ENCODE measurements at places on chromosomes 5 and 9.

GRCh38 chr9:33167972-33168461, 881 bp upstream of the B4GALT1 start:
- no peak for DNase-seq

DNA sequence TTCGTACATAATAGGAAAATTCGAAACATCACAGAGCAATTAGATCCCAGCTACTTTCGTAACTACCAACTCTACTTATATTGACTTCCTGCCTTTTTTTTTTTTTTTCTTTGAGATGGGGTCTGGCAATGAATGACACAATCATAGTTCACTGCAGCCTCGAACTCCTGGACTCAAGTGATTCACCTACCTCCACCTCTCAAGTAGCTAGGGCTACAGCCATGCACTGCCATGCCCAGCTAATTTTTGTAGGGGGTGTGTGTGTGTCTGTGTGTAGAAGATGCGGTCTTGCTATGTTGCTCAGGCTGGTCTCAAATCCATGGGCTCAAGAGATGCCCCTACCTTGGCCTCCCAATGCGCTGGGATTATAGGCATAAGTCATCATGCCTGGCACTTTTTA, 5.8 kb upstream of the PAIP2 start:
- DNase-seq: no peak

- DNase-seq: no peak
Measured at GRCh38 chr5:166436872-166437271, 1854.6 kb upstream of the WWC1 start.

DNA sequence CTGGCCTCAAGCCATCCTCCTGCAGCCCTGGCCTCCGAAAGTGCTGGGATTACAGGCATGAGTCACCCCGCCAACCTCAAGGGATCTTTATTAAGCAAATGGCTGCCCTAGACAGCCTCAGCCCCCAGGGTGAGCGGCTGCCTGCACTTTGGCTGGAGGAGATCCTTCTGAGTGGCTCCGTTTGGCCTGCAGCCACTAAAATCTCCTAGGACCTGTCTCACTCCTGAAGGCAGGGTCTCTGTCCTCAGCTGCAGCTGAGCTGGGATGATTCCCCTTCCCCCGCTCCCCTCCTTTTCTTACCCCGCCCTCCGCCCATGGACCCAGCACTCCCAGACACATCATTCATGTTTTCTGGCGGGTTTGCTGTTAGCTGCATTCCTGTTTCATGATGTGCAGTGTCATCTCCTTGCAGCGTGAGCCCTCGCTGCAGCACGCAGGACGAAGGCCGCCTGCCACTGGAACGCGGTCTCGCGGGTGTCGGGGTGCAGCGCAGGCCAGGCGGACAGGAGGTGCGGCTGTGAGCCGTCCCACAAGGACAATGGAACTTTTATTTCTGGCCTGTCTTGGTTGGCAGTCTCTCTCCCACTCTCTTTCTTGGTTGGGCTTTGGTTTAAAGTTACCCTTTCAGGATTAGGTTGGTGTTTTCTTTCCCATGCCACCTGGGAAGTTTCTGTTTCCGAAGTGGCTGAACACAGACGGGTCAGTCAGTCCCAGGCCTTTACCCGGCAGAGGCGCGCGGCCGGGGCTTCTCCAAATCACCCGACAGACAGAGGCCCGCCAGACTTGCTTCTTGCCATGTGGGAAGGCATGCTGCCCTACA, 137.1 kb downstream of the FOXD1 start:
- no peak for DNase-seq

DNA sequence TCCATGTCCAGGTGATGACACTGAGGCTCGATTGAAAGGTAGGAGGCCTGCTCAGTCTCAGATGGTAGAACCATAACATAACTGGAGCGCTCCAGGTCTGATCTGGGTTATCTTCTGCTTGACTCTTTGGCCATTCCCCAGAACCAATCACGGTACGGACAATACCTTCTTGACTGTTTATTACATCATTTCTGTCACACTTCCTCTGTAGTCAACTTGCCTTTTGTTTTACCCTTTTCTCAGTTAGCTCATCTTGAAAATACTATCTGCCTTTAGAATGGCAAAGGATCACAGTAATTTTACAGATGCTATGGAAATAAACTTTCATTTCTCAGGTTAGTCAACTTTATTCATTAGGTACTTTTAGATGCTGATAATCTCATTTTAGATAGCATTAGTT, 22.4 kb downstream of the GLRA1 start:
- no peak for DNase-seq

GRCh38 chr9:108994695-108995094, 18.6 kb downstream of the CTNNAL1 start:
- DNase-seq: no peak

DNA sequence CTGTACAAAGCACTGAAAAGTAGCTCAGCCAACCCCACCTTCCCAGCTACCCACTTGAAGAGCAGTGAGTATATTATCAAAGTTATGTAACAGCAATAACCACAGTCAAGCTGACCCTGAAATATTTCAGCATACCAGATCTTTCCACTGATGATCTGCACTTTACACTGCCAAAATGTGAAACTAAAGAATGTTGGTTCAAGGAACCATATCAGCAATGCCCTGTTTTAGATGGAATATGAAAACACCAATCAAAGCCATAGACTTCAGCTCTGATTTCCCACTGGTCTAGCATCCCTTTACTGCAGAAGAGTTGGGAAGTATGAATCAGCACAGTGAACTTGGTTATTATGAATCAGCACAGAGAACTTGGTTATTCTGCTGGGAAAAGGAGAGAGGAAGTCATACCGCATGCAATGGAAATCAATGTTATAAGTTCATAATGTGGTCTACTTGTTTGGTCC, 20.0 kb downstream of the CEMIP2 start:
- no peak for DNase-seq

All from activated naive CD8-positive, alpha-beta T cell treated with anti-CD3 and anti-CD28 coated beads, Interleukin-2, amount 50 U/mL, for 24 hours (primary cell).